HCEC 1CT (cell line): ENCODE measurements at places on chromosomes 12 and 14.

DNA sequence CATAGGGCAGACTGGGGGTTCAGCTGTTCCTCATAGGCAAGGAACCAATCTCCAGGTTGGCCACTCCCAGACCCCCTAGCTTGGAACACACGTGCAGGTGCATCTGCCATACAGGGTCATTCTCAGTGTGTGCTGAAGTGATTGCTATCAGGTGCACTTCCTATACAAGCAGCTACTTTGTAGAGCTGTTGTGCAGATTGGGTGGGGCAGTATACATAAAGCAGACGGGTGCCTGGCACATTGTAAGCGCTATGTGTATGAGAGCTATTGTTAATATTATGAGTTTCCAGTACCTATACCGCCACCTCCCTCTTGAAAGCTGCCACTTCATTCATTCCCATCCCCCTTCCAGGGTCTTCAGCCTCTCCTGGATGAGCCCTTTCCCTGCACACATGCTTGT lies 17.3 kb downstream of the IRF2BPL start:
- DNase-seq: no peak

DNA sequence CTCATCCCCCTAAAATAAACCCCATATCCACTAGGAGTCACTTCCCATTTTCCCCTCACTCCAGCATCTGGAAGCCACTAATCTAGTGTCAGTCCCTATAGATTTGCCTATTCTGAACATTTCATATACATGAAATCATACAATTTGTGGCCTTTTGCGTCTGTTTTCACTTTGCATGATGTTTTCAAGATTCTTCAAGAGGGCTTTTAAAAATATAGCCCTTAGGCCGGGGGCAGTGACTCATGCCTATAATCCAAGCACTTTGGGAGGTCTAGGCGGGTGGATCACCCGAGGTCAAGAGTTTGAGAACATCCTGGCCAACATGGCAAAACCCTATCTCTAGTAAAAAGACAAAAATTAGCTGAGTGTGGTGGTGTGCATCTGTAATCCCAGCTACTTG lies 104.7 kb downstream of the VEZT start:
- peak; percentile 66 for DNase-seq

DNA sequence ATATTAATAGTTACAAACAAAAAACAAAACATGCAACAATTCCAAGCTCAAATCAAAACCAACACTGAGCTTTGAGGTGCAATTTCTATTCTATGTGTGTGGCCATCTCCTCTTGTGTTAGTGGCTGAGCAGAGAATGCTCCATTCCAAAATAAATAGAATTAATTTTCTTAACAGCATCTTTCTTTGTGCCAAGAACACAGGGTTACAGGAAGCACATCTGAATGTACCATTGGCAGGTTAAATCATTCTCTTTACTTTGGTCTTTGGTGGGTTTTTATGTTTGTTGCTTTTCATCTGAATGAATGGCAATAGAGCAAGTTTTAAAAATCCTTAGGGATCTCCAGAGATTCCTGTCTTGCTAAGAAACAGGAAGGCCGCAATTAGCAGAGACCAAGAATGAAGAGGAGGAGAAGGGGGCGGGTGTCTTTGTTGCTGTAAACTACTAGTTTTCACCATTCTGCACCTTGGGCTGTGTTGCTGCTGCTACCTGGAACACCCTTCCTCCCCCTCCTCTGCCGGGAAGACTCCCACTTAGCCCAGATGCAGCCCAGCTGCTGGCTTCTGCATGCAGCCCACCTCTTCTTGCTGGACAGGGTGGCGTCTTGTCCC lies 165.0 kb downstream of the RGS6 start:
- DNase-seq: no peak

DNA sequence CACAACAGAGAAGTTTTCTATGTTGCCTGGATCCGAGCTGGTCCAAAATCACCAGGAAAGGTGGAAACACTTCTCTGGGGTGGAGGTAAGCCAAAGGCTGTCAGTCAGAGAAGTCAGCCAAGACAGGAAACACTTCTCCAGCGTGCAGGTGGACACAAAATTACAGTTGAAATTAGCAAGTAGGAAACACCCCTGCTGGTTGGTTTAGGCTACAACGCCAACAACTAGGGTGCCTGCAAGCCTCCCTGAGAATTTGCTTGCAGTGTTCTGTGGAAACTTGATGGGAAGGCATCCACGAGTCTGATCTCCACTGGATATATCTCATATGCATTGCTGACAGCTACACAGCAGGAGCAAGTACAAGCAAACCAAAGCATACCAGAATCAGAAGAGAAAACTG lies 600.5 kb downstream of the RERGL start:
- DNase-seq: no peak

GRCh38 chr14:71372411-71372838 lies 465.2 kb downstream of the PCNX1 start:
- peak; percentile 92 for DNase-seq

GRCh38 chr12:83958997-83959396 lies 953.6 kb downstream of the SLC6A15 start:
- no peak for DNase-seq

DNA sequence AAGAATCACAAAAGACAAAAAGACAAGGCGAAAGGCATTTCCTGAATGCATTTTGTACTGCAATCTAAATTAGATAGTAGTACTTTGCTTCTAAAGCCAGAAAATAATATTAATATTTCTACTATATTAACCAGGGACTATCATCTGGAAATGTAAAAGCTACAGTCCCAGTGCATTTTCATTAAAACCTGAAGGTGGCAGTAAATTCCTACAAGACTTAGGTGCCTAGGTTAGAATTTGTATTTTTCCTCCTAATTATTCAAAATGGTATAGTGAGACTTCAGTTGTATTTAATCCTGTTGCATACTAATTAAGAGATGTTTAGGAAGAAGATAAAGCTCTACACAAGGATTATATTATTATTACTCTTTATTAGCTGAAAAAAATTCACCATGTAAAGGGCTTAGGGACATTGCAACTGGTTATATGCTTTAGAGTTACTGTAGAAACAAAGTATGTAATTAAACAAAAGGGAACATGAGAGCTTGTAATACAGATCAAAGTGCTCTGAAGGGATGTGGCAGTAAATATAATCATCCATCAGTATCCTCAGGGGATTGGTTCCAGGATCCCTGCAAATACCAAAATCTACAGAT lies 53.6 kb downstream of the BRMS1L start:
- DNase-seq: peak; percentile 32

GRCh38 chr12:30748147-30748546 lies 6.6 kb downstream of the CAPRIN2 start:
- DNase-seq: no peak

- no peak for DNase-seq
These were observed 1.2 kb upstream of the AP1G2 start for GRCh38 chr14:23568600-23569331.
